ENCODE measurements at places on chromosomes 7 and 10. TPM values are rescaled to one million over a fixed set of nuclear protein-coding genes. Genes with fewer than 3 reads are reported as not detected.

GDF10 gene
- not detected for total RNA-seq

GRCh38 chr10:86108696-86109095 lies 257.9 kb downstream of the GRID1 start:
- no peak for DNase-seq

GRCh38 chr10:72875250-72876055 lies 18.1 kb upstream of the OIT3 start:
- peak; percentile 34 for DNase-seq

ODAD2 gene
- not detected for total RNA-seq

DNA sequence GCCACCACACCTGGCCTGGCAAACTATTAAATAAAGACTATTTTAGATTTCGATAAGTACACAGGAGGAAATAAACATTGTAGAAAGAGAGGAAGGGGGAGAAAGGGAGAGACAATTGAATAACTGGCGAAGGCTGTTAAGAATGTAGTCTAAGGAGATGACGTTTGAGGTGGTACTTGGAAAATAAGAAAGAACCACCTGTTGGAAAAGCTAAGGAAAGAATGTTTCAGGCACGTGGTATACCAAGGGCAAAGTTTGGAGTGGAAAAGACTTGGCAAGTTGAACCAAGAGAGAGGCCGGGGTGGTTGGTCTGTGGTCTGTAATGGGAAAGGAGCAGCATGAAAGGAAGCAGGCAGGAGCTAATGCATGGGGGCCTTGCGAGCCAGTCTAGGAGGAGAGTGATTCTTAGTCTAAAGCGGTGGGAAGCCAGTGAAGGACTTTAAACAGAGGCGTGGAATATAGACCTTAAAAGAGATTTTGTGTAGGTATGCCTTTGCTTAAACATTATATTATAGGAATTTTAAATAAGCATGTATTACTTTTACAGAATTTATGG lies 9.4 kb downstream of the ING3 start:
- no peak for DNase-seq

DNA sequence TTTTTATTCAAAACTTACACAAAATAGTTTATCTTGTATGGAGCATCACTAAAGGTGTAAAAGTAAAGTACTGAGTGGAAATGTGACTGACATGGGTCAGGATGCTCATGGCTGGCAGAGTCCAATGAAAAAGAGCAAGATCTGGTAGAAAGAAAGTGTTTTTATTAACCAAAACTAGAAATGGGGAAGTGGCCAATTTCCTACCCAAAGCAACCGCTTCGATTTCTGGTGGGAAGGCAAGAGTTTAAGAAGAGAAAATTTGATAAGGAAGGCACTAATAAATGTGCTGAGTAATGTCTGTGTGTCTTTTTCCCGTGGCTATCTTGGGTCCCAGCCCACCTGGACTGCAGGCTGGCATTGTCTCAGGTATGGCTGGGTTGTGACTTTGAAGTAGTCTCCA lies 277.7 kb downstream of the ANKRD7 start:
- DNase-seq, result no peak

DNA sequence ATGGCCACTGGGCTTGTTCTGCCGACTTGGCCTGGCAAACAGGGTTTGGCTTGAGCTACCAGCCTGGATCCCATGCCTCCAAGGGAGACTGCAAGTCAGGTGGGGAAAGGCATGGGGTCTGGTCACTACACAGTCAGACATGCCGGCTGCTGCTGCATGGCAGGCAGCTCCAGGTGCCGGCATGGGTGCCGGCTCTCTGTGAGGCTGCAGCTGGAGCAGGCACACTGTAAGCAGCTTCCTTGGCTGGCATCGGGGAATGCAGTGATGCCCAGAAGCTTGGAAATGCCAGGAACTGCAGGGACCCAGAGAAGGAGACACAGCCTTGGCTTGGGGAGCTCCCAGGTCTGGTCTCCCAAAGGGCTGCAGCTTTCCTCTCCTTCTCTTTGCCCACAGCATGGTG lies 305.5 kb upstream of the NRG3 start:
- no peak for DNase-seq

PON1 gene
- total RNA-seq, result 0.16 TPM

DNA sequence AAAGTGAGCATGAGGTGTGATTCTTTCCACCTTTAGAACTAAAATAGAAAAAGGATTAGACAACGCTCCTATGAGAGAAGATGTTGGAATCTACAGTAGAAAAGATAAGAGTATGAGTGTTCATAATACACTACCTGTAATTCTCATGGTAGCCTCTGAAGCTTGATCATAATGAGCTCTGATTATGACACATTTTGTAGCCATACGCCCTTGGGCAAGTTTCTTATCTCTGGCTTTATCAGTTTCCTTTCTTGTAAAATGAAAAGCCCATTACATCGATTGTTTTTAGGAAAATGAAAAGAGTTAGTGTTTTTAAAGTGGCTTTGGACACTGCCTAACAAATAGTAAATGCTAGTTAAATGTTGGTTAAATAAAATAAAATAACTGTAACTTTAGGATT lies 22.4 kb upstream of the PRSS58 start:
- DNase-seq, result no peak

GRCh38 chr7:42348631-42349030 lies 111.6 kb upstream of the GLI3 start:
- DNase-seq, result no peak
